ENCODE measurements at places on chromosomes 2 and 18. TPM values are rescaled to one million over a fixed set of nuclear protein-coding genes. Genes with fewer than 3 reads are reported as not detected.

DNA sequence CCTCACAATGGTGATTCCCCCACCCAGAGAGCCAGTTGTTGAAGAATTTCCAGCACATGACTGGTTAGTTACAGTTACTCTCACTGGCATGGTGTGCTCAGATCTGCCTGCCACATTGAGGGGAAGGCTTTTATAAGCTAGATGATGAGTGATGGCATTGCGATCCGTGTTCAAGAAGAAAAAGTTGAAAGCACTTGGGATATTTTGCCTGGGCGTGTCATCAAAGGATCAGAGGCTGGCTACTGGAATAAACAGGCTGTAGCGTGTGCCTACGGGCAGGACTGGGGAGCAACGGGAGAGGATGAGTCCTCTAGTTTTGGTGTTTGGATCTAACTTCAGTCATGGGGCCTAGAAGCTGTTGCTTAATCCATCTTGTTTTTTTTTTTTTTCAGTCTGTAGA, 175.0 kb downstream of the SETBP1 start:
- DNase-seq, result no peak
- H3K4me3 ChIP-seq, result no peak overlapping the region
- H3K36me3 ChIP-seq, result no peaks in the 10 kb centered on the region
- no peak overlapping the region for H3K27ac ChIP-seq
- no peaks in the 10 kb centered on the region for H3K4me1 ChIP-seq

- DNase-seq, result no peak
- H3K27ac ChIP-seq, result no peak overlapping the region
- no peaks in the 10 kb centered on the region for H3K4me1 ChIP-seq
- no peak overlapping the region for H3K4me3 ChIP-seq
- H3K27me3 ChIP-seq, result no peaks in the 10 kb centered on the region
These were observed 65.7 kb upstream of the EPHA4 start for GRCh38 chr2:221637851-221638250.

DNA sequence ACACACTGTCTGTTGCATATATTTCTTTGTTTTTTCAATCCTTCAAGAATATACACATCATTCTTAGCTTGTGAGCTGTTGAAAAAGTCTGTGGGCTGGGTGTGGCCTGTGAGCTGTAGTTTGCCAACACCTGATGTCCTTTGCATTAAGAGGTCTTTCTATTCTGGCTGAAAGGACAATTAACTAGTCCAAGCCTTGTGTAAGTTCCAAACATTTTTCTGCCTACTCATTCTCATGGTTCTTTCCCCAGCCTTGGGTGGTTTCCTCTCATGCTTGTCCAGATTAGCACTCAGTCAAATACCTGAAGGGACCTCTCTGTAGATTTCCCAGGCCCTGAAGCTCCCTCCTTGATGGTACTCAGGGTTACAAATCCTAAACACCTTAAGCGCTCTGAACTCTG, 57.8 kb upstream of the NABP1 start:
- no peak overlapping the region for H3K4me3 ChIP-seq
- H3K27me3 ChIP-seq, result no peaks in the 10 kb centered on the region
- no peak overlapping the region for H3K27ac ChIP-seq
- no peak for DNase-seq

GRCh38 chr2:199848389-199849130, 2.4 kb downstream of the FTCDNL1 start:
- no peak overlapping the region for H3K27ac ChIP-seq
- H3K36me3 ChIP-seq, result no peaks in the 10 kb centered on the region
- H3K4me3 ChIP-seq, result no peak overlapping the region
- H3K4me1 ChIP-seq, result peaks cover 15% of the 10 kb centered on the region

The GRHL1 gene
- 6.2 TPM for total RNA-seq

All from liver (tissue), 10 donors.